ENCODE measurements at places on chromosomes 16 and 17.

GRCh38 chr16:48123104-48123788, 32.5 kb downstream of the ABCC12 start:
- no peak for DNase-seq

- DNase-seq, result no peak
These were observed 8.2 kb downstream of the FAM117A start for GRCh38 chr17:49755663-49756283.

DNA sequence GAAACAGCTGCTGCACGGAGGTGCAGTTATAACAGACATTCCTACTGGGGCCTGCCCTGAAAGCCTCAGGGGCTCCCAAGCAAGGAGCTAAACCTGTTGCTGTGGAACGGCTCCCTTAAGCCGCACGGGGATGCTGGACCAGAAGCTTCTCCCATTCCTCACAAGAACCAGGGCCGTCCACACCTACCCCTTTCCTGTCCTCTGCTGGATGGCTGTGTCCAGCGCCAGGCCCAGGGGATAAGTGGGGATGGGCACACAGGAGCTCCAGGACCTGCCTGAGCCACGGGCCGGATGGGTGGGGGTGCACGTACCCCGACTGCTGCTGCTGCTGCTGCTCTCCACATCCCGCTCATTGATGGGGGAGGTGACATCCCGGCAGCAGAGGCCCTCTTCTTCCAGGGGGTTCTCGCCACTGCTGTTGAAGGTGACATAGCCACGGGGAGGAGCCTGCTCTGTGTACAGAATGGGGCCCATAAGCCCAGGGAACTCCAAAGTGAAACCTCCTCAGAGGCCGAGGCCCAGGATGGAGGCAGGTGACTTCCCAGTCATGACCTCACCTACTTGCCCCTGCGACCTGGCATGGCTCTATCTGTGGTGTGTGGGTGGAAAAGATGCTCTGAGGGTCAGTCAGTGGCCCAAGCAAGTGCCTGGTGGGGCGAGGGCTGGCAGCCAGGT, 8.6 kb downstream of the NUDT16L1 start:
- DNase-seq, result no peak

DNA sequence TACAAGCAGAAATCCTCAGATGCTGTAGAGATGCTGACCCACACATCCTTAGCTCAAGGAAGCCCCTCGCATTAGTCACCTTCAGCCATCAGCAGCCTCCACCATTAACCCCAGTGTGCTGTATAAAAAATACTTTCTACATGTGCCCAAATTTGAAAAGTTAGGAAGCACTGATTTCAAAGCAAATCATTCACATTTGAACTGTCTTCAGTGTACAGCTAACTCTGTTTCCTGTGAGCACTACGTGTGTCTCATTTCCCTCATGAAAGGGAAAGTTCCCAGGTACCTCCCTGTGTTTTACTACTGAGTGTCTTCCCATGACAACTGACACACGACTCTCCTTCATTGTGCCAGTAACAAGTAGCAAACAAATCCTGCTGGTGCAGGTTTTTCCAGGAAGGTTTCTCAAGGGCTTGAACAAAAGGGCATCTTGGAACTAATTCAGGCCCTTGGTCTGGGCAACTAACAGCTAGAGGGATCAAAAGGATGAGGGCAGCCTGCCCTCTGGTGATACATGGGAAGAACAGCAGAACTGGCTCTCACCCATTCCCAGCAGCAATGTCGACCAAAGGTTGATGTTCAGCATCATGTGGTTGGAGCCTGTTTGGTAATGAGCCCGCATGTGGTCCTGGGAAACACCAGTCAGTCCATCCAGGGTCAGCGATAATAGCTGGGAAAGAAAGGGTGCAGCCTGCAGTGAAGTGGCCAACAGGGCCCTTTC, 4.0 kb downstream of the SLC35B1 start:
- peak; percentile 8 for DNase-seq

DNA sequence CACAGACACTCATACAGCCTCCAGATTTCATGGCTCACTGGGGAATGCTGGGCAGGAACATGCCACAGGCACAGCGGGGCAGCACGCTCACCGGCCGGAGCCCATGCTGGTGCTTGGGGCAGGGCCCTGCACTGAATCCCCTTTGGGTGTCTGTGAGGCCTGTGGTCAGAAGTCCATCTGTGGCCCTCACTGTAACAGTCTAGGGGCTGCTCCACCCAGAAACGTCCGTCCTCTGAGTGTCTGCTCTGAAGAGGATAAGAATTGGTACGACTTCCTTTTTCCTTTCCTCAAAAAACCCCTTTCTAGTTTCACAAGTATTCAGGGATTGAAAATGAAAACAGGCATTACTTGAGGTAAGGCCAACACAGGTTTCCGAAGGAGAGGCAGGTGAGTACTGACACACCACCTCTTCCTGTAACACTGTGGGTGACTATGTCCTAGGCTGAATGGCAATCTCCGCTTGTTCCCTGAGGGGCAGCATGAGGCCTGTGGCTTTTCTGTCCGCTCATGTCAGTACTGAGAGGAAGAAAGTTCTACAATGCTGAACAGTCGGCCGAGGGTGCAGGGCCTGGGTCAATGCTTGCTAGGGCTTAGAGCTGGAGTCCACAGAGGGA, 42.5 kb downstream of the TMEM11 start:
- DNase-seq, result no peak

- DNase-seq, result no peak
These were observed 23.4 kb upstream of the RBFOX3 start for GRCh38 chr17:79633993-79634813.

DNA sequence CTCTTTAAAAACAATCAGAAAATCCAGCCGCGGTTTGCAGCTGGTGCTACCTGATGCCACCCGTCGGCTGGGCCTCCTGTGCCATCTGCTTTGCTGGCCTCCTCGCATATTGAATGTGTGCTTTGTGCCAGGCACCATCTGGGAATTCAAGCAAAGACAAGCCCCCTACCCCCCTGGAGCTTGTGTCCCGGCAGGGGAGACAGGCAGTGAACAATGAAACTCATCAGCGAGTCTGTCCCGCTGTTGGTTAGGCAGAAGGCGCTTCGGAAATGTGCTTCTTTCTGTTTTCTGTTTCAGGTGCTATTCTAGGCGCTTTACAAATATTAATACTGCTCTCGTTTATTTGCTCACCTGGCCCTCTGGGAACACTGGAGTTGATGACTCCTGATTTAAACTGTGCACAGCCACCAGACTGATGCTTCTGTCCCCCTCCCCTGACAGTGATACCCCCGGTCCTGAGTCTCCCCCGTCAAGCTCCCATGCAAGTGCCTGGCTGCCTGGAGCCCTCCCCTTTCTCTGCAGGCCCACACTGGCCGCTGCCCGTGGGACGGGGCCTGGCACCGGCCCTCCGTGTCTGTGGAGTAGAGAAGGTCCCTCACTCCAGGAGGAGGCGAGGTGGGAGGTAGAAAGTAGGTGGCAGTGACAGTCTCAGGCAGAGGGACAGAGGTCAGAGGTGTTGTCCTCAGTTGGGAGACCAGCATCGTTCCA, 126.1 kb upstream of the PLCG2 start:
- DNase-seq, result no peak

DNA sequence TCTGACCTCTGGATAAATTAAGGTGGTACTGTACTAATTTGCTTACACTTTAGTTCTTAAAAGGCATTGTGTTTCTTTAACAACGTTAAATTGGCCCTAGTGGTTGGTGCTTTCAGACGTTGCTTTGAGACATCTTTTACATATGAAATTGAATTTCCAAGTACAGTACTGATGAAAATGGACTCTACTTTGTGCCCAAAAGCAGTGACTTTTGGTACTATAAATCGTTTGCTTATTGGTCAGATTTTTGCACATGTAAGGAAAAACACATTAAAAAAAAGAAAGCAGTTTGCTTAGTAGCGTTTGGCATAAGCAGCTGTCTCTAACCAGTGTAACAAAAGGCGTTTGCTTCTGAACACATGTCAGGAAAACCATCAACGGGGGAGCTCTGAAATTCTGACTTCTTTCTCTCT, 139.6 kb downstream of the CDK5R1 start:
- no peak for DNase-seq

GRCh38 chr17:76566988-76567431, 18.6 kb downstream of the ST6GALNAC2 start:
- no peak for DNase-seq

DNA sequence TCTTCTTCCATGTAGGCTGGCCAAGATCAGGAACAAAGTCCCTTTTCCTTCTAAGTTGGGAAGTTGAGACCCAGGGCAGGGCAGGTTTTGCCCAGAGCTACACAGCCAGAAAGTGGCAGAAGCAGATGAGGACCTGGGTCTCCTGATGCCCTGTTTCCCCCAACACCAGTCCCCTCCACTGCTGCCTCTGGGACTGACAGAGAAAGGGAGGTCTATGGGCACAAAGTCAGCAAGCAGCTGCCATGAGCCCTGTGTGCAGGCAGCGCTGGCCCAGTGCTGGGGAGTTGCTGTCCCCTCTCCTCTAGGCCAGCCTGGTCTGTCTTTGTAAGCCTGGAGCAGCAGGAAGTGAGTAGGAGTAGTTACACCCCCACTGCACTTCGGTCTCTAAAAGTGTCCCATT, 46.9 kb upstream of the NKD1 start:
- DNase-seq, result no peak

- DNase-seq, result no peak
These were observed 24.8 kb upstream of the ALOX15 start for GRCh38 chr17:4666296-4666695.

DNA sequence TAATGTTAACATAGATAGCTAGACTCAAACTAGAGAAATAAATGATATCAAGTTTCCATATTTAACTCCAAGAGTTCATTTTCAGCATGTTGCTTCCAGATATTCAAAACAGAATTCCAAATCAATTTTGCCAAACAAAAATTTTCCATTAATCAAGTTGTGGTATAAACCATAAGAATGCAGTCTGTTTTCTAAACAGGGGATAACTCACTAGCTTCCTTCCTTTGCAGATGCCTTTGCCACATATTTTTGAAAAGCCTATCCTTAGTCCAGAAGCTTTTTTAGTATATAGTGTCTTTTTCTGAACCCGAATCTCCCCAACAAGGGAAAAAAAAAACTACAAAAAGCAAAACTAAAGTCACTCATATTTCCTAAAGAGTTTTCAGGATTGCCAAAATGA, 61.5 kb downstream of the HELZ start:
- DNase-seq, result no peak

- DNase-seq, result no peak
These were observed 1.7 kb upstream of the ZNF423 start for GRCh38 chr16:49857423-49858181.

- DNase-seq, result no peak
These were observed 260.8 kb upstream of the PSMD7 start for GRCh38 chr16:74035816-74036215.

GRCh38 chr17:57915985-57916757, 39.0 kb downstream of the CUEDC1 start:
- no peak for DNase-seq

- DNase-seq, result no peak
These were observed 4.0 kb downstream of the HAGHL start for GRCh38 chr16:730666-731509.

GRCh38 chr16:17307504-17307903, 163.3 kb downstream of the XYLT1 start:
- DNase-seq, result no peak

DNA sequence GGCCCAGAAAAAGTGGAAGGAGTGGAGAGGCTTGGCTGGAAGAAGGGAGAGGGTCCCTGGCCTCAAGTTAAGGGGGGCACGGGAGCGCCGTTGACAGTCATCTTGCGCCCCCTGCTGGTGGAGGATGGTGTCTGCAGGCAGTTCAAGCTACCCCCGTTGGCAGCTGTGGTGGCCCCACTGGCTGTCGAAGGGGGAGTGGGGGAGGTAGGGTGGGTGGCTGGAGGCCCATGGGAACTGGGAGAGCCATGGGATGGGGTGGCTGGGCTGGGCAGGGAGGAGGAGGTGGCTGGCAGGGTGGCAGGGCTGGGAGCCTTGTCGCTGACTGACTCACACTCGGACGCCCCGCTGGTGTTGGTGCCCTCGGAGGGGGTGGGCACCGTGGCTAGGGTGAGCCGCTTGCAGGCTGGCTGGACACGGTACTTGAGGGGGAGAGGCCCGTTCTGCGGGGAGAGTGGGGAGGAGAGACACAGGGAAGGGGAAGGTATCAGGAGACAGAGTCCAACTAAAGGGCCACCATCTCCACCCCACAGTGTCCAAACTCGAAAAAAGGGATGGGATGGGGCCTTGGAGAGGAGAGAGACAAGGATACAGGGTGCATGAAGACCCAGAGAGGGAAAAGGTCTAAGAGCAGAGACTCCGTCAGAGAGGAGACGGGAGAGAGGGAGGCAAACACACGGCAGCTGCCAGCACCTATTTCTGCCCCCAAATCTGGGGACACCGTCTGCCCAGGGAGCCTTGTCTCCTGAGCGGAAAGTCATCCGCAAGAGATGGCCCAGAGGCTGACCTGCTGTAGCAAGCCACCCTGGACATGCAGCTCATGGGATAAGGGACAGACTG, 5.2 kb downstream of the CISD3 start:
- DNase-seq, result peak; percentile 65

GRCh38 chr16:14151256-14152030, 80.3 kb downstream of the MRTFB start:
- DNase-seq, result no peak

GRCh38 chr17:2195729-2196128, 107.9 kb downstream of the SMG6 start:
- no peak for DNase-seq

DNA sequence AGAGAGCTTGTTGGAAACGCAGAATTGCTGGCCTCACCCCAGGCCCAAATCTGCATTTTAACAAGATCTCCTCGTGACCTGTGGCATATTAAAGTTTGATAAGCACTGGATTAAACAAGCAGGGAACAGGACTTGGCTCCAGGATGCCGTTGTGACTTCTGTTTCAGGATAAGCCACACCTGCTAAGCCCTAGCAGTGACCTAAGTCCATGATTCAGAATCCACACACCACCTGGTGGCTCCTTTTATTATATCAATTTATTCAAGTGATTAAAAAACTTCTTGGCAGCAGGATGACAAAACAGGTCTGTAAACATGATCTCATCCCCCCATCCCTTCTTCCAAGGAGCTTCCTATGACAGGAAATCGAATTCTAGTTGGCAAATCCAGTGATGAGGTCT, 9.1 kb downstream of the NAGPA start:
- no peak for DNase-seq

DNA sequence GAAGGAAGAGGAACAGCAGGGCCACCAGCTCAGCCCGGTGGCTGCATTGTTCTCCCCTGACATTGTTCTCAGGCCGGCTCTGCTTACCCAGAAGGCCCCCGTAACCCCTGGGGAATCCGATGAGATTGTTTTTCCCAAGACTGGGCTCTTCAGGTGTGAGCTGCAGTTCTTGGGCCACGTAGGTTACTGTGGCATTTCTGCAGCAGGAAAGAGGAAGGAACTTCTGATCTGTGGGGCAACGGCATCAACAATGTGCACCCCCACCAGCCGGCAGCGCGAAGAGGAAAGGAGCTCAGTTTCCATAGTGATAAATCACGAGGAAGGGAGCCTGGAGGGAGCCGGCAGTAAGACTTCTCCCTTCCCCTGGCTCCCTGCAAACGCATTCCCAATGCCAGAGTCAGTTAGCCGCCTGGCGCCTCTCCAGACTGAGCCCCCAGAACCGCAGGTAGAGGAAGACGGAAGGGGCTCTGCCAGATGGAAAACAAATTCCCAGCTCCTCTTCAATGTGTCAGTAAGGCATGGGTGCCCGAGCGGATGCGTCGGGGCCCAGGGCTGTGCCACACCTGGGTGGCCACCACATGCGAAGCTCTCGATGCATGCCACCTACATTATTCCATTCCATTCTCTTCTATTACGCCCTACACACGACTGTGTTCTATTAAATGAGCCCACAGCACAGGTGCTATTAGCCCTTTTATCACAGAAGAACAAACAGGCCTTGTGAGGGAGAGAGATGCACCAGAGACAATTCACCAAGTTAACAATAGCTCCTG, 21.5 kb upstream of the PECAM1 start:
- DNase-seq, result no peak

GRCh38 chr16:12971241-12971640, 69.8 kb downstream of the SHISA9 start:
- DNase-seq, result no peak

- peak; percentile 72 for DNase-seq
These were observed 23.4 kb upstream of the SREBF1 start for GRCh38 chr17:17859909-17860765.

Data from CD4-positive, alpha-beta T cell treated with Interleukin-6 at 100 ng/mL for 8 hours (primary cell).